CD4-positive, alpha-beta T cell treated with Interleukin-4 for 1 hour (primary cell): ENCODE measurements at places on chromosomes 11 and 22.

DNA sequence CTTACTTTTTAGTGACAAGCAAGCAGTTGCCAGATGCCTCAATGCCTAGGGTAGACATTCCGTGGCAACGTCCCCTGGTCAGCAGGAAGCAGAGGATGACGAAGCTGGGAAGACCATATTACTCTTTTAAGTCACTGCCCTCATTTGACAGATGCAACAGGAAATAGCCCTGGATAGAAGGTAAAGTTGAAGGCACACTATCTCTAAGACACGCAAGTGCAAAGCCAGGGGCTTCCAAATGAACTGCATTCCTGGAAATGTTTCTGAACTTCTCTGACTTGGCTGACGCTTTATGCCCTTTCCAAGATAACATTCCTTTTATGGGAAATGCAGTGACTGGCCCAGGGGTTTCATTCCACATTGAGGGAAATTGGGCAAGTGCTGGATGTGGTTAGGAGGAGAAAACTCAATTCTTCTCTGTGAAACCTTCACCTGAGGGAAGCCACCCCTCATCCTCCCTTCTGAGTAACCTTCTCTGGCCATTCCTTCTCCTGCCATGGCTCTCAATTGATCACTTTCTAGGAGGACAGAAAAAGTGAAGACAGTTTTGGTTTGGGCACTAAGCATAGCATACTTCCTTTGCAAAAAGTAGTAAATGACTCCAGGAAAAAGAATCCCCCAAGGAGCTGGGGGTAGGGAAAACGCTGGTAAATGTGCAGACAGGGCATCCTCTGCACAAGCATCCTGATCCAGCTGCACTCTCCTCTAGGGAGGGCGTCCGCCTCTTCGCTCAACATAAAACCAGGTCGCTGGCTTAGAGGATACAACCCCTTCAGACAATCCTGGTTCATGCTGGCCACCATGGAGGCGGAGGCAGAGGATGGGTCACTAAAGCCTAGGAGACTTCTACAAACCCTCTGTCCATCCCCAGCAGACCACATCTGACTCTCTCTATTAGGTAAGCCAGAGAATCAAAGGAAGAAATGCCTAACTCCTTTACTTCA lies 14.5 kb downstream of the PCSK7 start:
- no peak for DNase-seq

- DNase-seq: no peak
These were observed 4.9 kb upstream of the LINC01488 start for GRCh38 chr11:69476509-69476961.

GRCh38 chr11:65504674-65505465 lies 6.0 kb downstream of the MALAT1 start:
- DNase-seq: peak; percentile 43

DNA sequence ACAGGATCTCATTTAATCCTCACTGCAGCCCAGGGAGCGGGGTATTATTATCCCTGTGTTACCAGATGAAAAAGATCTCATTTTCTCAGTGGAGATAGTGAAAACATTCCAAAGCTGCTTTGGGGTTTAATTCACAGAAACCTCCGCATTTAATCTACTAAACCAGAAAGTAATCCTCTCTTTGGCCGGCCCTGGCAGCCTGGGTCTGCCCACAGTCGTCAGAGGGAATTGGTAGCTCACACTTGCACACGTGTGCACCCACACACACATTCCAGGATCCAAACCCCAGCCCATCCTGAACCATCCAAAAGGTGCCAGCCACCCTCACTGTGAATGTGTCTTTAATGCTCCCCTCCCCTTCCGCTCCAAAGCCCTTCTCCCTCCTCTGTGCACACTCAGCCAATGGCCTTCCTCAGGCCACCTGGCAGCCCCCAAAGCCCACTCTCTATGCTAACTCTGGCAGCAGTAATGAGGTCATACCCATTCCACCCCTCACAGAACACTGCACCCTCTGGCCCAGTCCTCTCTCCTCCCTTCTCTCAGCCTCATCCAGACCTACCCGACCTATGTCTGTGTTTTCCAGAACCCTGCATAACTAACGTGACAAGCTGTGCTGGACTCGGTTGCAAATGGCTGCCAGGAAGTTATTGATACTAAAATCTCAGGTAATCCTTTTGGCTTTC lies 466.2 kb downstream of the SOX6 start:
- no peak for DNase-seq

DNA sequence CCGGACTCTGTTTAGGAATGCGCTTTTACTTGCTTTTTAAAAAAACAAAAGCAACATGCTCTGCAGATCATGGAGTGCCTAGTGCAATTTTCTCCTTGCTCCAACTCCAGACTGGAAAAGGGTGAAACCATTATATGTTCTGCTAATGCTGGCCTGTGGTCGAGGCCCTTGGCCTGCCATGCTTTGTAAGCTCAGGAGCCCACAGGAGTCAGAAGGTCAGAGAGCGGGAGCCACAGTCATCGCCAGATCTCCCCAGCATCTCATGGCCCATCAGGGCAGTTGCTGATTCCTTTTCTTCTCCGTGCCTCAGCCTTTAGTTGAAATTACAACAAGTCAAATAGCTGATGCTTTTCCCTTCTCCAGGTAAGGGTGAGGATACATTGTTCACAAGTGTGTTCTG lies 80.3 kb downstream of the DDIAS start:
- DNase-seq: no peak

DNA sequence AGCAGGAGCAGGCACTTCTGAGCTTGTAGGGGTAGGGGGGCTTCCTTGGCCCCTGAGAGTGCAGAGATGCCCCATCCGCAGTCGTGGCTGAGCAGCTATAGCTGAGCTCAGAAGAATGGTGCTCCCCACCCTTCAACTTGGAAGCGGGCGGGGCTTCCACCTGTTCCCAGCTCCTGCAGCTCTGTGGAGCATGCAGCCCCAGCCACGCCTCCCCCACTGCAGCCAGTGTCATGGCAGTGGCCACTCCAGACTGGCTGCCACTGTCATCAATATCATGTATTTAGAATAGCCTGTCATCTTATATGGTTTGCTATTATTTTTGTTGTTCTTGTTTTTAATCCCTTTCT lies 213.1 kb downstream of the LRRC4C start:
- no peak for DNase-seq

GRCh38 chr22:32281072-32281471 lies 25.9 kb upstream of the SLC5A4 start:
- no peak for DNase-seq

DNA sequence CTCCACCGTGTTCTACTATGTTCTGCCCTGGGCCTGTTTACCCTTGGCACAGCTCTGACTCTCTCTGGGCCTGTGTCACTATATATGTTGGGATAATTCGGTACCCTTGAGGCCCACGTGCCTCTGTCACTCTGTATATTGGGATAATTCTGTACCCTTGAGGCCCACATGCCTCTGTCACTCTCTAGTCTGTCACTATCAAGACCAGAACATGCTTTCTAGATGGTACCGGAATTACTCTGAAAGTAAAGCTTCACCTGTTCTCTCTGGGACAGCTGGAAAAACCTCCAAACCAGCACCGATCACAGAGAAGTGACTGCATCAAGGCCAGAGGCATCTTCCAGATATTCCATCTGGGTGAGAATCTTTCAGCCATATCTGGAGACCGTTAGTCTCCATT lies 9.3 kb upstream of the FCHSD2 start:
- no peak for DNase-seq

GRCh38 chr11:115710426-115710825 lies 206.2 kb upstream of the CADM1 start:
- DNase-seq: no peak

- DNase-seq: peak; percentile 14
These were observed 5.5 kb downstream of the UNC93B1 start for GRCh38 chr11:67998150-67999045.

- no peak for DNase-seq
These were observed 6.7 kb downstream of the KCNE3 start for GRCh38 chr11:74460481-74461154.

DNA sequence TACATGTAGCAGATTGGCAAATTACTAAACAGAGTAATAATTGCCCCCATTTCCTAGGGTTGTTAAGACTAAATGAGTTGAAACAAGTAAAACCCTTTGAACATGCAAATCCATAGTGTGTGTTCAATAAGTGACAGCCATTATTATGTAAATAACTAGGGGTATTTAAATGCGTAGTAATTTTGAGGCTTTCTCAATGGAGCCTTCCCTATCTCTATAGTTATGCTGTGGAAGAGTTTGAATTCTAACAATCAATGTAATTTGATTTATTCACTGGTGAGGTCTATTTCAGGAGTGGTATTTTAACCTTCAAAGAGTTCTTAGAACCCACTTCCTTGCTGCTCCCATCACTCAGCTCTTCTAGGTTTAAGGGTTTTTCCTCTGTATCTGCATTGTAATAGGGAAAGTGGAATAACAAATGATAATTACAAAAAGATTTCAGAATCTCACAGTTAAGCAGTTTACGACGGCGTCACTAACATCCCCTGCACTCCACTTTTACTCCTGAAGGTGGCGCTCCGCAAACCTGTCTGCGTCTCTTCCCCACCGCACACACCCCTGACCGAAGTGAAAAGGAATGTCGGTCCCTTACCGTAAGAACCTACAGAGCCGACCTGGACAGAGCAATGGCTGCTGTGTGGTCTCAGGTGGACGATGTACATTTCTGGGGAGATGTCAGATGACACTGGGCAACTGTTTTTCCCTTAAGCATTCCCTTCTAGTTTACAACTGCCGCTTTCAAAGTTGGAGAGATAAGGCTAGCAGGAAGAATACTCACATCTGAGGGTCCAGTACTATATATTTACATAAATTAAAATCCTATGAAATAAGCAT lies 80.8 kb downstream of the ZC3H12C start:
- DNase-seq: peak; percentile 53

GRCh38 chr22:22025320-22026156 lies 43.0 kb upstream of the TOP3B start:
- no peak for DNase-seq

- DNase-seq: no peak
These were observed 765.4 kb downstream of the BRD1 start for GRCh38 chr22:49062155-49062801.

- DNase-seq: no peak
These were observed 29.4 kb upstream of the PACSIN2 start for GRCh38 chr22:43044290-43044712.

DNA sequence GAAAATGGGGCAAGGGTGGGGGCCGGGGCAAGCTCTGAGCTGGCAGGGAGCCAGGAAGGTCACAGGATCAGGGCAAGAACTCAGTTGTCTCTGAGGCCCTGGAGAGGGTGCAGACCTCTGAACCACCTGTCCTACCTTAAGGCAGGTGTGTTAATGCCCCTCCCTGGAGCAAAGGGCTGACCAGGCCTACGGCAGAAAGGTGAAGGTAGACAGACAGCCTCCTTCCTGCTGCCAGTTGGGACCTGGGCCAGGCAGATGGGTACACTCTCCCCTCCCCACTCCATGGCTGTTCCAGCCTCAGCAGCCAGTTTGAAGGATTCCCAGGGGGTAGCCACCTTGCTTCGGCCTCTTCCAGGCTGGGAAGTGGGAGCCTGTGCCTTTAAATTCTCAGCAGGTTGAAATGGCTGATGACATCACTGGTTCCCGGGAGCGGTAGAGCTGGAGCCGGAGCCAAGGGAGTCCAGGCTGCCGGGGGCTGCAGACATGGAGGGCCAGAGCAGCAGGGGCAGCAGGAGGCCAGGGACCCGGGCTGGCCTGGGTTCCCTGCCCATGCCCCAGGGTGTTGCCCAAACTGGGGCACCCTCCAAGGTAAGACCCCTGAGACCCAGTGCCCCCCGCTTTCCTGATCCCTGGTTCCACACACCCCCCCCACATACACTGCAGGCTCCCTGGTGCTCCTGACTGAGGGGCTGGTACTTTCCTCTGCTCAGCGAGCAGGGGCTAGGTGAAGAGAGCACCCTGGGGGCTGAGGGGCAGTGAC lies at the start of gene INPP5J:
Gene INPP5J, plus strand, starts transcription at position 435 of the 760 bp plus-strand sequence. Its CDS starts 49 bp downstream, at position 484.
- DNase-seq: no peak

DNA sequence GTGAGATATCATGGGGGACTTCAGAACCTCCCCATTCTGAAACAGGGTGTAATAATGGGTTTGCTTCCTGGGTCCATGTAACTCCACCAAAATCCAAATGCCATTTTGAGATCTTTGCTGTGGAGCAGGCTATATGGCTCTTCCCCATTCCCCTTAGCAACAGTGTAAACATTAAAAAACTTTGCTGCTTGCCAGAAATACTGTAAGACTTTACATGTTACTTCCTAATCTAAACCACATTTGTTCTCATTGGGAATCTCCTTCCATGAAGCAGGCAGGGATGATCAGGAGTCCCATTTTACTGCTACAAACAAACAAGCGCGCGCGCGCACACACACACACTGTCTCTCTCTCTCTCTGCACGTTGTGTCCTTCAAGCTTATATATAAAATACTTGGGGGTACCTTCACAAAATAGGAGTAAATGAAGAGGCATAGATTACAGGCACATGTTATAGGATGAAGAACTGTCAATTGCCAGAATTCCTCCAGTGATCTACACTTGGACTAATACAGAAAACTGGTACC lies 86.5 kb downstream of the ANO3 start:
- no peak for DNase-seq

GRCh38 chr11:79314906-79315689 lies 125.7 kb downstream of the TENM4 start:
- no peak for DNase-seq
